EH (cell line): ENCODE measurements at places on chromosomes 7 and 10.

DNA sequence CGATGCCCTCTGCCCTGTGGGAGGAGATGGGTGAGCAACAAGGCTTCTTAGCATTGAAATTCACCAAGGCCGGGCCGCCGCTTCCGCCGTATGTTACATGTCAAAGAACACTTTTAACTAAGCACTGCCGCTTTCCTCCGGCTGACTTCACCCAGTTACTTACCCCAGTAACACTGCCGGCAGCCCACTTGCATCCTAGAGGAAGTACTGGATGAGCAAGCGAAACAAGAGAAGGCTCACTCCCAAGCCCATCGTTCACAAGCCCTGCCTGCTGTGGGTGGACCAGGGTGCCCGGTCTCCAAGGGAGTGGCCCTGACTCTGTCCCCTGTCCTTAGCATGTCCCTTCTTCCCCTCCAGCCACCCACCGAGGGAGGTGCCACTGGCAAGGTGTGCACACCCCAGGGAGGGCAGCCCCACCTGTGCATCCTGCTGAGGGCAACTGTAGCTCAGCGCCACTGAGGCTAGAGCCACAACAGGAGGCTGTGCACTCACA lies 73.1 kb upstream of the EBF3 start:
- no peak for DNase-seq

DNA sequence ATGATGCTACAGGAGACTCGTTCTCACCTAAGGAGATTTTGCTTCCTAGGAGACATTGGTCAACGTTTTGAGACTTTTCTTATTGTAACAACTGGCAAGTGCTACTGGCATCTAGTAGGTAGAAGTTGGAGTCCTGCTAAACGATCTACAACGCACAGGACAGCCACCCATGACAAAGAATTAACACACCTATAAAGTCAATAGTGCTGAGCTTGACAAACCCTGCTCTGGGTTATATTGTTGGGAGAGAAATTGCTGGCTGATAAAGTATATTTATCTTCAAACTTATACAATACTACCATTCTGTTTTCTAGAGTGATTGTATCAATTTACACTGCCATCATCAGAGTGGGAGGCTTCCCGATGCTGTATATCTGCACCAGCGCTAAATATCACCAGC lies 57.8 kb downstream of the SAMD9 start:
- DNase-seq: no peak

GRCh38 chr10:101780818-101781654 lies 2.2 kb downstream of the NPM3 start:
- DNase-seq: peak; percentile 71

GRCh38 chr10:672992-673391 lies 16.5 kb downstream of the DIP2C start:
- DNase-seq: no peak

- no peak for DNase-seq
These were observed 60.3 kb upstream of the C1GALT1 start for GRCh38 chr7:7122033-7122478.

DNA sequence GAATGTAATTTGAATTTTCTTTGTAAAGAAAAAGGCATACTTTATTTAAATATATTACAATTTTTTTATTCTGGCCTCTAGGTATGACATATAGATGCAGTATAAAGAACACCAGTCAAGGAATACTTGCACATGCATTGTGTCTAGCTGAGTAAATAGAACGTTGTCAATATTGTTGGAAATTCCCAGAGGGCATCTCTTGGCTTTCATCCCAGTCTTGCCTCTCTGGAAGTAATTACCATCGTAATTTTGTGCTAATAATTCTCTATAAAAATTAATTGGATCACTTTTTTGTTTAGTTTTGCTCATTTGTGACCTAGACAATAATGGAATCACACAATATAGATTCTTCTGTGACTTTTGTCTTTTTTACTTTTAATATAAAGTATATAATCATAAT lies 1052.3 kb upstream of the CELF2 start:
- no peak for DNase-seq

- no peak for DNase-seq
These were observed 35.2 kb downstream of the CCAR1 start for GRCh38 chr10:68756246-68756645.

DNA sequence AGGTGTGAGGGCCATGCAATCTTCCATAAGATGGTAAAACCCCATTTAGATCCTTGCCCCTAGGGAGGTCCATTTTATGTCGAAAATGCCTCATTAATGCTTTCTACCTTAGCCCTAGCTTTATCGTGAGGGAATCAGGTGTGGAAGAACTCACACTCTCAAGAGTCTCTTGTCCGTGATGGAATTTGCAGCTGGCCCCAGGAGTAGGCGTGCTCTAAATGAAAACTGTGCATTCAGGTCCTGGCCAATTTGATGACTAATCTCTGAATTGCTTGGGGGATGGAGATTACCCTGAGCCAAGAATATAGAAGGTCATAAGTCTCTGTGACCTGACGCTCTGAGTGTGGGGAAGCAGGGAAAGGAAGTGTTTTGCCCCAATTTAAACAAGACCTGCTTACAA lies 6.6 kb downstream of the C10orf90 start:
- DNase-seq: peak; percentile 4

GRCh38 chr7:66740302-66740979 lies at the start of gene RABGEF1:
RABGEF1 (plus strand) TSS chr7:66740733; CDS start chr7:66771900, 31,167 bp downstream.
- peak; percentile 94 for DNase-seq

GRCh38 chr7:125396466-125397151 lies 467.0 kb upstream of the POT1 start:
- DNase-seq: no peak

- DNase-seq: peak; percentile 4
These were observed 147.9 kb upstream of the PDE1C start for GRCh38 chr7:32218154-32218467.

DNA sequence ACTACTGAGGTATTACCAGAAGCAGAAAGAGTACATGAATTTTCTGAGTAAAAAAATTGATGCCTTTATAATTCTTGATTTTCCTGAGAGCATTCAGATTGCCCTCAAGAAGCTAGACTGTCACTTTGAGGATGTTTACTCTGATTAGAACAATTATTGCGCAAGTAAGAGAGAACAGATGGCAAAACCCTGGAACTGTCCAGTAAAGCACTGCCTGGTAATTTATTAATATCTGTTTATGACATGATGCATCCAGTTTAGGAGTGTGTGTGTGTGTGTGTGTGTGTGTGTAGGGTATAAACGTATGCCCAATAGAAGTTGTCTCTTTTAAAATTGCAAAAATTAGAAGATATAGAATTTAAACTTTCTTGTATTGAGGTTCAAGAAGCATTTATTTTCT lies 379.7 kb downstream of the PHTF2 start:
- peak; percentile 40 for DNase-seq

- no peak for DNase-seq
These were observed 24.0 kb upstream of the TM9SF3 start for GRCh38 chr10:96610817-96611216.

DNA sequence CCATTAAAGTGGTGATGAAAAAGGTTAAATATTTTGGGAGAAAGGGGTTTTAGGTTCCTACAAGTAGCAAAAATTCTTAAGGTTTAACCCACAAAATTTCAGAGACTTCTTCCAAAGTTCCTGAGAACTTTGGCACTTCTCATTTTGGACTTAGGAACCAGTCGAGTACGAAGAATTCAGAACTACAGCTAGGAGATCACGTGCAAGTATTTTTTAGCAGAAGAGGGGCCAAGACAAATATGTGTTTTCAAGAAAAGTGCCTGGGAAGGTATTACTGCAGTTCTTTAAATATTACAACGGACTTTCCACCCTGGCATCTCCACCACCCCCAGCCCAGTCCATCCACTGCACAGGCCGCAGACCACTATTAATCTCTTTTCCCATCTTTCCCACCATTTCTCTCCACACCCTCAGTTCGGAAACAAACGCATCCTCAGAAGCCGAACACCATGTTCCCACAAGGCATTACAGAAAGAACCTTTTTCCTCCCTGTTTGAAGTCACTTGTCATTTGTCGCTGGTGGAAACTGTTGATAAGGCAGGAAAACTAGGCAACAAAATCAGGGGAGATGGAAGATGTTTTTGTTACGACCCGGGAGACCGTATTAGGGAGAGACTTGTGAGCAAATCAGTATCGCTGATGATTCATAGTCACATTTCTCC lies 7.1 kb downstream of the INHBA start:
- peak; percentile 85 for DNase-seq

DNA sequence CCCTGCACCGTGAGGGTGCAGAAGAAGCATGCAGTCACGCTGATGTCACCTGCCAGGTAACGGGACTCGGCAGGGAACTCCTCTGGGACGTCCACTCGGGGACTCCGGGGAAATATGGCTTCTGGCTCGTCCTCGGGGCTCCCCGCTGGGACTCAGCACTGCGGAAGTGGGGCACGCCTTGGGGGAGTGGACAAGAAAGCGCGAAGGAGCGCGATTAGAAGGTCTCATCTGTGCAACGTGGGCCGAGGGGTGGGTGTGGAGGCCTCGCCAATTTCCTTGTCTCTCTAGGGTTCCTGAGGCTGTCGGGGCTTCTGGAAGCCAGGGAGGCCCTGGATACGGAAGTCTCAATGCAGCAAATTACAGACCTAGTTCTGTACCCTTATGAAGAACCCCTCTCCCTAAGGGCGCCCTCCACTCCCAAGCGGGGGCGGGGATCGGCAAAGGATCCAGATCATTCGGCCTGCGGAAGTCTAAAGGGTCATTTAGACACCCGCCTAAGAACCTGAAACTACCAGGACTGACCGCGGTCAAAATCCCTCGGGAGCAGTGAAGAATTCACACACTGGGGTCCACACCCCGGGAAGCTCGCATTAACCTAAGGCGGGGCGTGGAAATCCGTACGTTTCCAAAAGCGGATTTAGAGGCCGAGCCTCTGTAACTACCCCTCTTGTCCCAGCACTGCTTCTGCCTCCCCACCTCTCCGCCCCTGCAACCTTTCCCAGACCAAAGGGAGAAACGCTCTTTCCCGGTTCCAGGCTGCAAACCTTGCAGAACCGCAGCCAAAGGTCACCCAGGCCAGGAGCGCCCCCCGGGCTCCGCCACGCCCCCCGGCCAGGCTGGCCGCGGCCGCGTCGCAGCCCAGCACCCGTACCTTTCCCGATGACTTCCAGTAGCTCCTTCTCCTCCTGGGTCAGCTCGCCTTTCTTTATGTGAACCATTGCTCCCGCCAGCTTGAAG lies 640 bp downstream of the ANKMY2 start:
- peak; percentile 74 for DNase-seq

DNA sequence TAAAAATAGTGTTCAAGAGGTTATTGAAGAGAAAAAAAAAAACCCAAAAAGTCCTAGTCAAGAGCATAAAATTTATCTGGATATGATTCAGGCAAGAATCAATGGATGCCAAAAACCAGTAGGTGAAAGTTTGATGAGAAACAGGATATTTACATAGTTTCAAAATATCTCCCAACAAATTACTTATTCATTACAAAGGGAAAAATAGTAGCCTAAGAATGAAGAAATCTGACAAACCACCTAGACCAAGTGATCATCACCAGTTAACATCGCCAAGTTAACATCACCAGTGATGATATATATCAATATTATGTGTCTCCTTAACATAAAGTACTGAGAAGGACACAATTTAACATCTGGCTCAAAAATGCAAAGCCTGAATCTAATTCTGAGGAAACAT lies 85.2 kb downstream of the RNLS start:
- DNase-seq: no peak

DNA sequence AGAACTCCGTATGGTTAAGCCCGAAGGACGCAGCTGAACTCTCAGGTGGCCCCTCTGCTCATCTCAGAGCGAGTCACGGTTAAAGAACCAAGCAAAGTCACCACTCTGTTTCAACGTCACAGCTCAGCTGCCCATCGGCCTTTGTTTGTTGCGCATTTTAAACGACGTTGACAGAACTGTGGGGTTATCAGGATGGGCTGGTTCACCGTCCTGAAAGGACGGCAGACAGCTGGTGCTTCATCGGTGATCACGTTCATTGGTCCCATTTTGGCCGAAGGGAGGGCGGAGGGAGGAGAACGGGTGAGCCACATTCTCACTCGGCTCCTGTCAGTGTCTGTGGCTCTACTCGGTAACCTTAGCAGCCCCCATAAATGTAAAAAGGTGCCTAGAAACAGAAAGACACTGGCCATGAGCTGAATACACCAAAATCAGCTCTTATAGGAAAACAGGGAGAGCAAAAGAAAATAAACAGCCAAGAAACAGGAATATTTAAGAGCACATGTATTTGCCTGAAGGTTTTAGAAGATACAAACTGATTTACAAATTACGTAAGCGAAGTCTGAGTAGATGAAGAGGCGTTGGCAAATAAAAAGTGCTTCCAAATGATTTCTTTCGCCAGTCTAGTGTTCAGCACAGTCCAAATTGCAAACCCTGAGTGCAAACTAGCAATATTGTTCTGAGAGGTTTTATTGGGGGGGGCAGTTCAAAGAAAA lies 8.4 kb downstream of the PRKAG2 start:
- no peak for DNase-seq

DNA sequence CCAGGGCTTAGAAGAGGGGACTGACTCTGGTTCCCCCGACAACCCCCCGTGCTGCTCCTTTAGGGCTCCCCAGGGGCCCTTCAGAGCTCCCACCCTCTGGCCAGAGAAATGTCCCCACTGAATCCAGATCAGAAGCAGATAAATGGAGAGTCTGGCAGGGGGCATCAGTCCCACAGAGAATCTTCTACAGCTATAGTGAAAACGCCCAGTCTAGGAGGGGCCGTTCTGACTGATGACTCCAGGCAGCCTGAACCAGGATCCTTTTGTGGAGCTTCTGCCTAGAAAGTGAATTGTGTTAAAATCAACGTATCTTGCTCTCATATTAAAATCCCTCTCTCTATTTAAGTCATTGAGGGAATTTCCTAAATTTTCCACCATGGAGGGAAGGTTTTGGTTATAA lies 471.4 kb downstream of the LRMDA start:
- DNase-seq: no peak

DNA sequence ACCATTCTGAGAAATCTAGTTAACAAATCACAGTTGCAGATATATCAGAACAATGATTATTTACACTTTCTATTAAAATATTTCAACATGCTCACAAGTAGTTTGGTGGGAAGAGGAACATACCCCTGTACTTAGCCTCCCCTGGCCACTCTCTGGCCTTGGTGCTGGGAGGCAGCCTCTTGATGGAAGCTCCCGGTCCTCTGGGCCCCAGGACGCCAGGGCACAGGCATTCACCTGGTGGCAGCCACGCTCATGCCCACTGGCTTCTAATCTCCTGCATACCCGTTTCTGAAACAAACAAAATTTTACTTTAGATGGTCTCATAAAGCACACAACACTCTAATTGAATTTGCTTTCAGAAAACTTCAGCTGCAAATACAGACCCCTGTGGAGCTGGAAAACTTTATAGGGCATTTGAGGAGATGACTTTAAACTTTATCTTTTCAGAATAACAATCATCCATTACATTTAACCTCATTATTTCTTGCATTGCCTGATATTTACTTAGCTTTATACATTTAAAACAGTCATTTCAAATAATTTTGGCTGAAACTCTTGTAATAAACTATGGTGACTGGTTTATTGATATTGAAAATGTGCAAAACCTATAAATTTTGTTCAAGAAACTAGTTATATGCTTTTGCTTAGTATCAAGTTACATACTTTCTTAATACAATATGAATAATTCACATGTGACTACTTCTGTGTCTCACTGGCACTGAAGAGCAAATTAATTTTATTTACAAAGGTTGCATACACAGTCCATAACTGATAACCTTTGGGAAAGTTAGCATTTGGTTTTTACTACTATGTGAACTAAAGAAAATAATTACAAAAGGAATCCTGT lies 30.8 kb downstream of the C10orf143 start:
- no peak for DNase-seq

- DNase-seq: no peak
These were observed 133.4 kb upstream of the MKLN1 start for GRCh38 chr7:131194070-131194865.

- DNase-seq: peak; percentile 74
These were observed 29.5 kb downstream of the BAG3 start for GRCh38 chr10:119680650-119681081.
